A549 treated with Hydrocortisone at 1 μM for 4 hours (cell line): ENCODE measurements at places on chromosomes 6 and 20. TPM values are rescaled to one million over a fixed set of nuclear protein-coding genes. Genes with fewer than 3 reads are reported as not detected.

TPX2 gene
- total RNA-seq, result 97.7 to 131 TPM (median 102 TPM) in 5 replicates

PTK7 gene
- total RNA-seq, result 3.9 to 5.1 TPM (median 4.6 TPM) in 5 replicates

ENPP3 gene
- total RNA-seq, result not detected in 5 replicates

ZDHHC14 gene
- total RNA-seq, result 2.6 to 4.1 TPM (median 3.1 TPM) in 5 replicates

ITPA gene
- 129 to 141 TPM (median 133 TPM) in 5 replicates for total RNA-seq

KHDC1L gene
- 0.24 to 0.75 TPM (median 0.35 TPM) in 3 of 5 replicates, not detected in the others for total RNA-seq

HLA-G gene
- total RNA-seq, result not detected in 5 replicates

EFCAB8 gene
- not detected in 5 replicates for total RNA-seq
